ENCODE measurements at places on chromosomes 2 and 18.

GRCh38 chr2:16537347-16537746 lies 128.3 kb downstream of the CYRIA start:
- no peak for DNase-seq

DNA sequence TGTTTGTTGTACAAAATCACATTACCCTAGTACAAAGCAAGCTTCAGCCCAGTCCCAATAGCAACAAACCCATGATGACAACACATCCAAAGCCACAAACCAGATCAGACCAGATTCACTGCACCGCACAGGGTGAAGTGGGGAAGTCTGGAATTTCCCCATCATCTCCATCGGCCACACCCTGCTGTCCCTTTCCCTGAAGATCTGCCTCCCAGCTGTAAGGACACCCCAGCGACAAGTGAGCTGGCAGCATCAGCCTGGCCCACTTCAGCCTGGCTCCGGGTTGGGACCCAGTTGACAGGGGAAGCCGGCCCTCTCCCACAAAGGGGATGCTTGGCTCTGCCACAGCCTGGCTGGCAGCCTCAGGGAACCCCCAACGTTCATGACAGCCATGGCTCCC lies 207.6 kb downstream of the MGAT5 start:
- no peak for DNase-seq

DNA sequence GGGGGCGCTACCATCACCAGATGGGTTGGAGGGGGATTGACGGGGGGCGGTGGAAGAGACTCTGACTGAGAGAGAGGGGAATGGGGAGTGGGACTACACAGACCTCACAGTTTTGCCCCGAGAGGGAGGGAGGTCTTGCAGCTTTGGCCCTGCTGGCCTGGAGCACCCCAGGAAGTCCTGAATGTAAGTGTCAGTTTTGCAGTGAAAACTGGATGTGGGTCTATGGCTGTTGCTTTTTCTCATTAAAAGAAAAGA lies 2.4 kb downstream of the TCF7L1 start:
- no peak for DNase-seq

- no peak for DNase-seq
These were observed 72.7 kb downstream of the CLIP4 start for GRCh38 chr2:29187926-29188325.

DNA sequence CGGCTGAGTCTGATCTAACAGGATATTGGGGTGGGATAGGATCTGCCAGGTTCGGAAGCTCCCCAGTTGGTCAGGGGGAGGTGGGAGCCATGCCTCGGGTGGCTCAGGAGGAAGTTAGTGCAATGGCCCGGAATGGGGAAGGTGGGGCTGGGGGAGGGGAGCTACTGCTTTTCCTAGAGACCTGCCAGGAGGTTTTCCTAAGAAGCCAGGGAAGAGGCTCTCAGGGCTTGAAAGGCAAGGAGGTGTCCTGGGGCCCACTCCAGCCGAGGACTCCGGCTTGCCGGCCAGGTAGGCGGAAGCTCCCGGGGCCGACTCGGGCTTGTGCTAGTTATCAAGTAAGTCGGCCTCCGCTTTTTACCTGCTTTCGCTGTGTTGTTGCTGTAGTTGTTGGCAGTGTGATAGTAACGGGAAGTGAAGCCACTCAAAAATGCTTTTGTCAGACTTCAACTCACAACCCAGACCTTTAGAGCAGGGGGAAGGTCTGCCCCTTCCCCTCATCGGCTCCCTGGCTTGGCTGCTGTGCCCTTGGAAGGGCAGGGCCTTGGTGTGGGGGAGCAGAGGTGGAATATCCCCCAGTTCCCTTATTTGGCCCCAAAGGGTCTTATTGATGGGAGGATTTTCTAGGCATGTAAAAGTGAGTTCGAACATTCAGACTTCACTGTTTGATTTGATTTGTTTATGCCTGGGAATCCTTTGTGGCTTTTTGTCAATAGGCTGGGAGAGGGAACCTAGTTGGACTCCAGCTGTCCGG lies 5.4 kb downstream of the GDF7 start:
- no peak for DNase-seq

DNA sequence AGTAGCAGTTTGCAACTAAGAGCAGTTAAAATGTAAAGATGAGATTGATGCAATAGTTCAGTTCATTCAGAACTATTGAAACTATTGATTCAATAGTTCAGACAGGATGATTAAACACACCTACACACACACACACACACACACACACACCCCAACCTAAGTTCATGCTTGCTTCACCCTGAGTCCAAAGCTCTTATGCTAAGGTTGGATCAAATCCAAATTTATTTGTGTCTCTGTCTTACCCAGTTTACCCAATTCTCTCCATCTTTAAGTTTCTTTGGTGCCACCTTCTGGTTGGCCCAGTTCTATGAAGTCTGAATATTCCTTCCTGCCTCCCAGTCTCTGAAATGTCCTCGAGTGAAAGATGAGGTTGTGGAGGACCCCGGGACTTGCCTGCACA lies 5.1 kb downstream of the SERPINB8 start:
- DNase-seq: no peak

DNA sequence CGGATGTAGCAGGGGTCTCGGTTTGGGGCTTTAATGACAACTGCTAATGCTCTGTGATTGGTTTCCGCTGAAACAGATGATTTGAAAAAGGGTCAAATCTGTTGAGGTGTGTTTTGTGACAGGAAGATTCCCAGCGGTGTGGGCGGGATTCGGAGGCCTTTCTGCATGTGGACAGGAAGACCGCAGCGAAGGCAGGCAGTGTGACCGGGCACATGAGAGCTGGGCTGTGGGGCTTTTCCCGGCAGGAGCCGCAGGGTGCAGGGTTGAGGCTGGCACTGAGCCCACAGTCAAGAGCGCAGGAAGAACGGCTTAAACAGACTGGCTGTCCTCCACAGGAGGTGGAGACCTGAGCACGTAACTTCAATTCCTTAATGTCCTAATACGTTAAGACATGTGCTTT lies 180.0 kb upstream of the TPO start:
- no peak for DNase-seq

GRCh38 chr2:101234169-101234938 lies 18.3 kb upstream of the CNOT11 start:
- DNase-seq: no peak

DNA sequence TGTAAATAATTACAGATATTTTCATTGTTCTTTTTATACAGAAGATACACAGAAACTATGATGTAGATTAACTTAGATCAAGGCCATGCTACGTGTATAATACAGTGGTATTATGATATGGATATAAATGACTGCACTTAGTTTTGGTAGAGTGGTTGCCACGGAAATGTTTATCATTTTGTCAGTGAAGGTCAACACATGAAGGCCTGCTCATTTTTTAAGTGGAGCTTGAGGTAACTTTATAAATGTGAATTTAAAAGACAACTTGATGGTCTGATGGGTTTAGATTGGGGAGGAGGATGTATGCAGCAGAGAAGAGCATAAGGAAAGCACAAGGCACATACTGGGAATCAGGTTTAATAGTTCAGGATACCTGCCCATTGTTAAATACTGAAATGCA lies 14.4 kb upstream of the BBS5 start:
- no peak for DNase-seq

GRCh38 chr2:147482111-147482895 lies 362.5 kb upstream of the ACVR2A start:
- DNase-seq: no peak

GRCh38 chr2:175063741-175064140 lies 58.6 kb upstream of the CHN1 start:
- no peak for DNase-seq
